Fibroblast of villous mesenchyme (primary cell): ENCODE measurements at places on chromosomes 4 and X. TPM values are rescaled to one million over a fixed set of nuclear protein-coding genes. Genes with fewer than 3 reads are reported as not detected.

The MBTPS2 gene
- 9.7 and 11.2 TPM in 2 replicates for total RNA-seq

The ZCCHC18 gene
- 0.43 and 0.64 TPM in 2 replicates for total RNA-seq

The F9 gene
- not detected in 2 replicates for total RNA-seq

The TMPRSS11A gene
- not detected in 2 replicates for total RNA-seq

The MAGEB10 gene
- total RNA-seq: not detected in 2 replicates

The CPLX1 gene
- total RNA-seq: not detected in 2 replicates

The TMEM192 gene
- total RNA-seq: 6.8 and 11.7 TPM in 2 replicates

The TMPRSS11F gene
- not detected in 2 replicates for total RNA-seq

The SLC9B1 gene
- 0.43 and 0.64 TPM in 2 replicates for total RNA-seq

The NOX1 gene
- under 0.01 TPM in 1 of 2 replicates, not detected in the other for total RNA-seq

The CT55 gene
- total RNA-seq: not detected in 2 replicates
